ENCODE measurements at places on chromosomes 16 and 17. TPM values are rescaled to one million over a fixed set of nuclear protein-coding genes. Genes with fewer than 3 reads are reported as not detected.
A peak's percentile ranks its signal among the peaks of the same experiment; 100 is the strongest.

CTCF gene
- 55.5 TPM for total RNA-seq

ST3GAL2 gene
- total RNA-seq: 18.3 TPM

SMIM22 gene
- total RNA-seq: not detected

IL34 gene
- 0.35 TPM for total RNA-seq

GRCh38 chr17:58755269-58755576 lies 431 bp upstream of the PPM1E start:
- H3K4me1 ChIP-seq: peaks cover 7% of the 10 kb centered on the region
- peaks cover 3% of the 10 kb centered on the region for H3K36me3 ChIP-seq
- H3K4me3 ChIP-seq: peak overlapping the region; percentile 60
- peaks cover 52% of the 10 kb centered on the region for H3K27me3 ChIP-seq

DHX58 gene
- 33.2 TPM for total RNA-seq

GRCh38 chr16:2365397-2366294 lies 25.1 kb upstream of the ABCA3 start:
- H3K27me3 ChIP-seq: peaks cover 46% of the 10 kb centered on the region
- H3K36me3 ChIP-seq: no peaks in the 10 kb centered on the region
- no peak overlapping the region for H3K4me3 ChIP-seq
- H3K4me1 ChIP-seq: no peaks in the 10 kb centered on the region
- no peak for DNase-seq

KCNJ2 gene
- total RNA-seq: not detected
